ENCODE measurements at places on chromosomes 5 and 9. TPM values are rescaled to one million over a fixed set of nuclear protein-coding genes. Genes with fewer than 3 reads are reported as not detected.

The MYMK gene
- total RNA-seq: not detected

The ZDHHC11B gene
- 1.5 TPM for total RNA-seq

The INSL4 gene
- 15.8 TPM for total RNA-seq

The OLFML2A gene
- total RNA-seq: 28.2 TPM

The OTP gene
- 0.05 TPM for total RNA-seq

The SCGB3A2 gene
- total RNA-seq: not detected

The PPP3R2 gene
- total RNA-seq: not detected

The CDX1 gene
- total RNA-seq: not detected

The AK8 gene
- total RNA-seq: 1.1 TPM

The RNF183 gene
- not detected for total RNA-seq

The IFNA2 gene
- not detected for total RNA-seq

The ADAMTS12 gene
- 7.0 TPM for total RNA-seq

The ANKRD55 gene
- total RNA-seq: 0.06 TPM

The ZNF169 gene
- 1.3 TPM for total RNA-seq

The GLDC gene
- total RNA-seq: 13.3 TPM

The ARID3C gene
- 0.16 TPM for total RNA-seq

The SLC30A5 gene
- 31.0 TPM for total RNA-seq

Measured in A549 treated with Mapracorat at 1 μM for 4 hours (cell line).